ENCODE measurements at places on chromosomes 1 and 21.

- DNase-seq, result no peak
Observed at GRCh38 chr1:35633547-35633946, 7.8 kb downstream of the PSMB2 start.

- no peak for DNase-seq
Observed at GRCh38 chr1:109252893-109253802, 3.8 kb downstream of the CELSR2 start.

DNA sequence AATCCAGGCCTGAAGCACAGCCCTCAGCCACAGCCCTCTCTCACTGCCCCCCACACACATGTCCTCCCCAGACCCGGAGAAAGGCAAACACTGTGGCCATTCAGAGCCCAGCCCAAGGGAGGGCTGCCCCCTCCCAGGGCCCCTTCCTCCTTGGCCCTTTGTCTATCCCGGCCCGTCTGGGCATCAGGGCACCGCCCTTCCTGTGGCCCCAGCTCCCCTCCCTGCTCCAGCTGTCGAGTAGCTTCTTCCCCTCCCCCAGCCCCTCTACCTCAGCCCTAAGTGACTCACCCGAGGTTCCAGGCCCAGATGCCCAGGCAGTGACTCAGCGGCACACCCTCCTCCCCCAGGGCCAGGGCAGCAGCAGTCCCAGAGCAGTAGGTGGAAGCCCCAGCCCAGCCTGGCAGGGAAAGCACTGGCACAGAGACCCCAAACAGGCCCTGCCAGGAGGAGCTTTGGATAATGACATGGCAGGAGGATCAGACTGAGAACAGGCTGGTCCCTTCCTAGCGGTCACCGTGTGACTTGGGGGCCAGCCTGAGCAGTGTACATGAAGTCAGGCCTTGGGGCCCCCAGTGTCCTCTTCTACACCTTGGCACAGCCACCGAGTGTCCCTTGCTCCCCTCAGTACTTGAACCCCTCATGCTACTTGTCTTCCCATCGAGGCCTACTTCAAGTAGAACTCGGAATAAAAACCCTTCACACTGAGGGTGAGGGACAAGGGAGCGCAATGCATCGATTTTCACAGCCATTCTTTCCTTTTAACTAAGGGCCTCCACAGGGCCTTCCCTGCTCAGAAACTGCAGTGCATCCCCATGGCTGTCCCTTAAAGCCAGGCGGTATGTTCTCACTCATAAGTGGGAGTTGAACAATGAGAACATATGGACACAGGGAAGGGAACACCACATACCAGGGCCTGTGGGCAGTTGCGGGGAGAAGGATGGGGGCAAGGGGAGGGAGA is 1.0 kb upstream of the S100A2 start:
- DNase-seq, result peak; percentile 55

DNA sequence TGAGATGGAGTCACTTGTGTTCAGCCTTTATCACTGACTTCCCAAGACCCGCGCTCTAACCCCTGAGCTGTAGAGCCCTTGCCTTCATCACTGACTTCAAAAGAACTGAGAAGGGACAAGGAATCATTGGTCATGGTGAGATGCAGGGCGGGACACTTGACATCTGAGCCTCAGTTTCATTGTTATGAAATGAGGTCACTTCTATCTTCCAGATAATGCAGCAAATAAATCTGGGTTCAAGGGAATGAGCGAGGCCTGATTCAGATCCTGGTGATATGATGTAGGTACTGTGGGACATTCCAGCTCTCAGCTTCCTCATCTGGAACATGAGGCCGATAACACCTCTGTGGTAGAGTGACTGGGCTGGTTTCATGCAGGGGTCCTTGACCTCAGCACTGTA is 13.8 kb downstream of the KAZN start:
- DNase-seq, result no peak

DNA sequence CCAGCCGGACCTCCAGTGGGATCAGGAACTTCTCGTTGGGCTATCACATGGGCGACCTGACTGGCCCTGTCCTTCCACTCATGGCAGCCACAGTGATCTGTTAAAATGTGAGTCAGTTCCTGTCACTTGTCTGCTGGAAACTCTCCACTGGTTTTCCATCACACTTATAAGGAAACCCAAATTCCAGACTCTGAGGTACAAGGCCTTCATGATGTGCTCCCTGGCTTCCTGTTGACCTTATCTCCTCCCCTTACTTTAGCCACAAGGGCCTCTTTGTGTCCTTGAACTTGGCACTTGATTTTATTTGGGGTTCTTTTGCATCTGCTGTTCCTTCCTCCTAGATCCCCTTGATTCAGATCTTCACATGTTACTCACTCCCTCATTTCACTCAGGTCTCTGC is 96.8 kb downstream of the TENT5C start:
- no peak for DNase-seq

- no peak for DNase-seq
Observed at GRCh38 chr1:23591460-23592208, 32.3 kb upstream of the ID3 start.

GRCh38 chr1:234578735-234579134 is 31.2 kb downstream of the IRF2BP2 start:
- DNase-seq, result no peak

GRCh38 chr1:201954263-201955008 is 867 bp upstream of the TIMM17A start:
- DNase-seq, result no peak
